Glutamatergic neuron (in vitro differentiated cells): ENCODE measurements at places on chromosomes 5 and 9. TPM values are rescaled to one million over a fixed set of nuclear protein-coding genes. Genes with fewer than 3 reads are reported as not detected.

The SLC34A1 gene
- not detected for total RNA-seq

The PITX1 gene
- 0.76 TPM for total RNA-seq

The CAMLG gene
- total RNA-seq, result 41.4 TPM

The SLC36A3 gene
- not detected for total RNA-seq

The LPAR1 gene
- total RNA-seq, result 0.56 TPM
